ENCODE measurements at places on chromosomes 5 and 9.

DNA sequence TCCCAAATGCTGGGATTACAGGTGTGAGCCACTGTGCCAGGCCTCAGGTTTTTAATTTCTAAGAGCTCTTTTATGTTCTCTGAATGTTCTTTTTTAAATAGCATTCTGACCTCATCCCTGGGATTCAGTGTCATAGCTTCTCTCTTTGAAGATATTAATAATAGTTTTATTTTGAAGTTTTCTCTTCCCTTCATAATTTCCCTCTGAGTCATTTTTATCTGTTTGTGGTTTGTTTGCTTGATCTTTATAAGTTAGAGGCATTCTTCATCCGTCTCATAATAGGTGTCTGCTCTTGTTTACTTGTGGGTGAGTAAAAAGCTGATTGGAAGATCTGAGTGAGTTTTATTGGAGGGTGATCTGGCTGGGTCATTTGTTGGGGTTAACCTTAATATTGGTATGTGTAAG lies 12.5 kb upstream of the MAMDC2 start:
- no peak for DNase-seq

DNA sequence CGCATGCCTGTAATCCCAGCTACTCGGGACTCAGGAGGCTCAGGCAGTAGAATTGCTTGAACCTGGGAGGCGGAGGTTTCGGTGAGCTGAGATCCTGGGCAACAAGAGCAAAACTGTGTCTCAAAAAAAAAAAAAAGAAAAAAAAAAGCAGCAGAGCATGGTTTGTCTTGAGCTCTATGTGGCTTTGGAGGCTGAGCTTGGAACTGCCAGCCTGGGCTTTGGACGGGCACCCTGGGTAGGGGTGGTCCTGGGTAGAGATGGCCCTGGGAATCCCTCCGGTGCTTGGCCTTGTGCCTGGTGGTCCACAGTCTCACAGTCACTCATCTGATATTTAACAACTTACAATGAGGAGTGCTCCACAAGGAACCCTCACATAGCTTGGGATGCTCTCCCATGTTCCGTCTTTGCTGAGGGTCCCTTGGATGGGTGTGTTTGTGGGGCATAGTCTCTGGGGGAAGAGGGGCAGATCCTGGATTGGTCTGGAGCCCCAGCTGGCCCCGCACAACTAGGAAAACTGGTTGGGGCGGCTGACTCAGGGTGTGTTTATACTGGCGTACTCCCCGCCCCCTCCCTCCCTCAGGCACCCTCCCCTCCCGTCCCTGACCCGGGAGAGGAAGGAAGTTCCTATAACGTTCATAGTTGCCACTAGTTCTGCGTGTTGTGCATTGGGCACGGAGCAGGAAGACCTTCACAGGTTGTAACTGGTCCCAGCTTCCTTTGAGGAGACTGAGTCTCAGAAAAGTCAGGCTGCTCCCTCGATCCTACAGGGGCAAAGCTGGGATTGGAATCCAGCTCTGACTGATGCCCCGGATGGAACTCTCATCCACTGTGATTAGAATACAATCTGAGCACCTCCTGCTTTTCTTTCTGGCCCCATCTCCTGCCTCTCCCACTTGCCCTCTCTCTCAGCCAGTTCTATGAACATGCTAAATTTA lies 11.2 kb downstream of the IER5L start:
- DNase-seq = no peak

DNA sequence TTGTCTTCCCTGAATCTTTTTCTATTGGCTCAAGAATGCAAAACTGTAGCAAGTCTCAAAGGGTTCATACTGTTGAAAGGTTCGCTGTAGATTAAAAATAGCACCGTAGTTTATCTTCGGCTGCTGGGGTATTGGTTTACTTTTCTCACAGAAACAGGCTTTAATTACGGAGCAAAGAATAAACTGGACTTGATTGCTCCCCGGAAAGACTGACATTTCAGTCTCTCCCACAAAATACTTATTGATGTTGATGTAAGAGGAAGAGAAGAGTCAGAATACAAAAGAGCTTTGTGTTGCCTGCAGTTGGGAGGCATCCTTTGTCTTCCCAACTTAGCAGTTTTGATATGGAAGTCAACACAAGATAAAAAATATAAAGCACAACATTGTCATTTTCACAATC lies 183.9 kb upstream of the DMAC1 start:
- no peak for DNase-seq

GRCh38 chr5:74865804-74866595 lies at the start of gene FAM169A:
Gene FAM169A, minus strand, starts transcription at chr5:74866387. Its CDS starts 24,711 bp downstream, at chr5:74841676.
- peak; percentile 47 for DNase-seq

- no peak for DNase-seq
Measured at GRCh38 chr5:163894645-163895044, 389.2 kb downstream of the MAT2B start.

DNA sequence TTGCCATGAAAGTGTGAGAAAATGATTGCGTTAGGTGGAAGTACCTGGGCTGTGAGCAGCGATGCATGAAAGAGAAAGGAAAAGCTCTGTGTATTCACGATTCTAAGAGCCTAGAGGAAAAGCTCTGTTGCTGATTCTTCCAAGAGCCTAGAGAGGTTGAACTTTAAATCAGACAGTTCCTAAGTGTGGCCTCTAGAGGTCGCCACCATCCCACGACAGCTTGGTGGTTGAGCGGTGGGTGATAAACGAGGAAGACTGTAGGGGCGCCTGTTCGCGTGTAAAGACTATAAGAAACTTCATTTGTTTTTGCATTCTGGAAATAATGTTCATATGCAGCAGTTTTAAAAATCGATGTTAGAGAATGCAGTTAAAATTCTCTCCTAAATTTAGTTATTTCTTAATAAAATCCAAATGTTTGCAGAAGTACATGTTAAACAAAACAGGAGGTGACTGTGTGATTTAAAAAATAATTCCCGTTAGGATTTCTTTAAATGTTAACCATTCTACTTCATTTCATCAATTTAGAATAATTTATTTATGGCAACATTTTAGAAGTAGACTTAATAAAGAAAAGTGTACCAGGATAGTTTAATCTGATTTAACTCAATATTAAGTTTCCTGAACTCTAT lies 107.7 kb downstream of the TENT4A start:
- peak; percentile 49 for DNase-seq

- DNase-seq = no peak
Measured at GRCh38 chr5:94480486-94480885, 137.9 kb downstream of the KIAA0825 start.

DNA sequence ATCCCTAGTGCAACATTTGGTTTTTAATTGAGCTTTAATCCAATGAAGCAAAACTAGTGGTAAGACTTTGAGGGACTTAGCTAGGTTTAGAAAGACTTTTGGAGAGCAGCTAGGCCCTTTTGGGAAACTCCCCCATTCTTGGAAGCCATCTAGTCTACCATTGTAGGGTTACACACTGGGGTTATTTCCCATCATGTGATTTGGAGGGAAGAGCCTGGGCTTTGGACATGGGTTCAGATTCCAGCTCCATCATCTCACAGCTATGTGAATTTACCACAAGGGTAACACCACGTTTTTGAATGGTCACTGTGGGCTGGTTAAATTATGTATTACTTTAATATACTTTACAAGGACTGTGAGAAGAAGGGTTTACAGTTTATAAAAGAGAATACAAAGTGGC lies 18.3 kb upstream of the TNFSF15 start:
- no peak for DNase-seq

GRCh38 chr9:75873712-75874111 lies 16.8 kb upstream of the PCSK5 start:
- no peak for DNase-seq

- no peak for DNase-seq
Measured at GRCh38 chr5:68221488-68221887, 5.9 kb downstream of the PIK3R1 start.

- peak; percentile 15 for DNase-seq
Measured at GRCh38 chr5:81212211-81212751, 20.8 kb upstream of the CKMT2 start.

- DNase-seq = no peak
Measured at GRCh38 chr5:96516631-96517071, 83.6 kb upstream of the PCSK1 start.

- no peak for DNase-seq
Measured at GRCh38 chr5:78264600-78264999, 29.9 kb downstream of the AP3B1 start.

DNA sequence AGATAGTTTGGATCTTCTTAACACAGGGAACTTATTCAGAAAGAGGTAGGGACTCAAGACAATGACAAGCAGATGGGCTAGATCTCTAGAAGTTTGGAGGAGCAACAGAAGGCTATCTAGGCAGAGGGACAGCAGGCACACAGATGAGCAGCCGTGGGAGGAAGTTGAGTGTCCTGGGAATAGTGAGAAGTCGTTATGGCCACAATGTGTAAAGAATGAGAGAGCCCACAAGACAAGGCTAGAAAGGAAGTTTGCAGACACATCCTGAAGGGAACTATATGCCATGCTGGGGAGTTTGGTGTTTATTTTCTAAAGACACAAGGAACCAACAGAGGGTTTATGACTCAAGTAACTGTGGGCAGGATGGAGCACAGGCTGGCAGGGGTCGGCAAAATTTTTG lies 160.6 kb downstream of the PALM2AKAP2 start:
- DNase-seq = no peak

DNA sequence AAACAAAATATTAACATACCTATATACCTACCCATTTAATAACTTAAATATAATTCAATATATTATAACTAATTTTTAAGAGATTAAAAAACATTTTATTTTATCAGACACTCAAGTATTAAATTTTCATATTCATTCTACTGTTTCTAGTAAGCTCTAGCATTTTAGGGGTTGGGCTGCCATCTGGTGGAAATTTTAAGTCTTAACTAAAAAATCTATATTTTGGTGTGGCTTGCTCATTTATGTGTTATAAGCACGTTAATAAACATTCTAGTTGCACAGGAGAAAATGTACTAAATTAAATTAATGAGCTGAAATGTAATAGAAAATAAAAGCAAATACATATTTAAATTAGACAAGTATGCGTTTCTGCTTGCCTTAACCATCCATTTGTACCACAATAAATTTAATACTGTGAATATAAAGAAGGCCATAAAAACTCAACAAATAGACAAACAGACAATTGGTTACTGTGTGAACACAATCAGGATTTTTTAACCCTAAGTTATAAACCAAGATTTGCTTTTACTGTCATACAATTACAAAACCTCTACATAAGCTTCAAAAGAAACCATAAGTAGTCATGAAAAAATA lies 1728.3 kb upstream of the CDH9 start:
- no peak for DNase-seq

DNA sequence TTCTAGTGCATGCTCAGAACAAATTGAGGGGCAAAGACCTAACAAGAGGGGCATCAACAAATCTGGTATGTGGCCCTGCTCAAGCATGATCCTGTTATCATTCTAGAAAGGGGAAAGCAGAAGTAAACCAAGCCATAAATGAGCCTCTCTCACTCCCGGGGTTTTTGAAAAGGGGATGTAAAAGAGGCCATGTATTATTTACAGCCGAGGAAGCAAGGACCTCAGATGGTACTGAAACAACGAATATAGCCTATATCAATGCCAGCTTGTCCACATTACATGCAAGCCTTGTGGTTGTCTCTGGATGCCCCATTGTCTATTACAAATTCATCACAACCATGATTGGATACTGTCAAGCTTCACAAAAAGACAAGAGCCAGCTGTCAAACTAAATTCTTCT lies 211.3 kb downstream of the DCP2 start:
- DNase-seq = no peak

GRCh38 chr5:168613396-168613795 lies 34.2 kb upstream of the PANK3 start:
- DNase-seq = no peak

DNA sequence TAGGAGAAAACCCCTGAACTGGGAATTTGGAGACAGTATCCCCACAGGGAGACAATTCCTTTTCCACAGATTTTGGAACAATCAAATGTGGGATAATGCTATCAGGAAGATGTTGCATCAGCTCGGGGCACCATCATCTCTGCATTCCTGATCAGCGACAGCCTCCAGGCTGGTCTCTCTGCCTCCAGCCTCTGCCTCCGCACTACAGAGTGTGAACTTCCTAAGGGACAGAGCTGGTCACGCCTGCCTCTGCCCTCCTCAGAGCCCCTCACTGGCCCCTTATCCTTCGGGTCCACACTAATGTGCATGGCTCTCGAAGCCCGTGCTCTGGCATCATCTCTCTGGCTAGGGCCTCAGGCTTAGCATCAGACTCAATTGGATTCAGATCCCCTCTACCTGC lies 8.6 kb downstream of the FOXI1 start:
- no peak for DNase-seq

- DNase-seq = no peak
Measured at GRCh38 chr5:163190784-163191183, 246.6 kb upstream of the CCNG1 start.

DNA sequence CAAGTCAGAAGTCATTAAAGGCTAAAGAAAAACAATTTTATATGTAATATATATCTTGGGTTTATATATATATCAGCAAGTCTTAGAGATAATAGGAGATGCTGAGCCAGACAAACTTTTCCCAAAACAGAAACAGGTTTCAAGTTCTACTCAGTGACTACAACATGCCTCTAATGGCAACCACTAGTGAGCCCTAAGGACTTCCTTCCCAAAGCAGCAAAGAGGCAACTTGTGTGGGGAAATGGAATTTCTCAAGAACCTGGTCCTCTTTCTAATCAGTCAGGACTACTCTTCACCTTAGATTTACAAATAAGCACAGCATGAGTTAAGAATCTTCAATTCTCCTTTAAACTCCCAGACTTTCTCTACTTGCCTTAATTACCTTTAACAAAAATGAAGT lies 17.6 kb downstream of the RNF38 start:
- no peak for DNase-seq

DNA sequence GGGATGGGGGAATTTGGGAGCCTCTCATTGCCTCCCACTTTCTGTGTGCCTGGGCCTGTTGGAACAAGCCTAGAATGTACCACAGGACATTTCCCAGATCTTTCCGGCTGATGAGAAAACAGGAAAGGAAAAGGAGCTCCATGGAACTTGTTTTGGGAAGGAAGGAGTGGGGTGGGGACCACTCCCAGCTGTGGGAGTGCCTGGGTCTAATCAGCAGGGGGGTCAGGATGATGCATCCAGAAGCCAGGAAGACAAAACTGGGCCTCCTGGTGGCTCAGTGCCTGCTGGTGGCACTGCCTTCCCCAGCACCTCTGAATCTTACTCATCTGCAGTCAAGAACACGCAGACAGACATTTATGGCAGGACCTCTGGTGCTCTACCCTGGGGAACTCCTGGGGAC lies 2.8 kb downstream of the SMIM33 start:
- DNase-seq = no peak

DNA sequence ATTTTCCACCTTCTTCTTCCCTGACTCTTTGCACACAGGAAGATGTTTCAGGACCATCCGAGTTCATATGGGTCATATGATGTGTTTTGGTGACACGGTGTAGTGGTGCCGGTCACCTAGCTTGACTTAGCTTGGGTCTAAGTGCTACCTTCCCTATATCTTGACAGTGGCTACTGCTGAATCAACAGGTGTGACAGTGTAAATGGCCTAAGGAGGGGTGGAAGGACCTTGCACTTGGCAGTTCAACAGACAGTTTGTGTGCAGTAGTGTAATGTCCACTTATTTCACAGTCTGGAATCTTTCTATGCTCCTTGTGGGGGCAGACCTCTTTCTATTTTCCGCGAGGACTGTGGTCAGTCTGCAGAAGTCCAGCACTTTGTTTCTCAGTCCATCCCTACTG lies 43.8 kb downstream of the CARTPT start:
- DNase-seq = no peak

Data from stimulated activated CD4-positive, alpha-beta T cell treated with anti-CD3 and anti-CD28 coated beads, Interleukin-4, amount 100 ng/mL, for 24 hours (primary cell).